ENCODE measurements at places on chromosomes 3 and 15.

DNA sequence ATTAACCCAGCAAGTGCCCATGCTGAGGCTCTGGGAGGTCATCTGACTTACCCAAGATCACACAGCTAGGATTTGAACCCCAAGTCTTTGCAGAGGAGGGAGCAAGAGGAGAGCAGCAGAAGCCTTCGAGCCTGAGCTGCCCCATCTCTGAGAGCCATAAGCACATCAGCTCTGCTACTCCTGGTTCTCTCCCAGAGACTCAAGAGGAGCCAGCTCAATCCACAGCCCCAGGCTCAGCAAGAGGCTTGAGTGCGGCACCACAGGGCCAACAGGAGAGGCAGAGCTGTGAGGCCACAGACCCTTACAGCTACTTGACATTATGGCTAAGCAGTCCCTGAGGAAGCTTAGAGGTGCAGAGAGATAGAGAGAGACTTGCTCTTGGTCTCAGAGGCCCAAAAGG is 15.9 kb upstream of the NTRK3 start:
- no peak for DNase-seq

DNA sequence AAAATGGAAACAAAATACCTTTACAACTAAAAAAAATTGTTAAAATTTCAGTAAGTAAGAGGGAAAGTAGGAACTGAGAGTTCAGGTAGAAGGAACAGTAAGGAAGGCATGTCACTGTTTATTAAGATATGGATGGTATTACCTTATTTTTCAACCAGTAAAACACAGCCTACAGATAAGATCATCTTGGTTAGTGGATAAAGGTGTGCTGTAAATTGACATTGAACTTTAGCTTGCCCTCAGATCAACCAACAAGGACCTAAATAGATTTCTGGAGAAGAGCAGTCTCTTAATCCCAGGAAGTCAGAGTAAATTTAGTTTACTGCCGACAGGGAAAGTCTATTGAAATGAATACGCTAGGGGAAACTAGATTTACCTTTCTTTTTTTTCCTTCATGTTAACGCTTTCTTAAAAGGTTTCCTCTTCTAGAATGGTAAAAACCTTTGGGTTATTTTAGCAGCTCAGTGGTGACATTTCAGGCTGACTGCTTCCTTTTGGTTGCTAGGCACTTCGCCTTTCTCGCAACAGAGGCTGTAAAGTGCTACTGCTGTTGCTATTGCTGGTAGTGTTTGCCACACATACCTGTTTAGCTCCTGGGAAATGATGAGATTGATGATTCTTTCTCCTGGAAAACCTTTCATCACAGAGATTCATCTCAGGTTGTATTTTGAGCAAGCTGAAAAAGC is 12.9 kb downstream of the DZIP3 start:
- DNase-seq = no peak

DNA sequence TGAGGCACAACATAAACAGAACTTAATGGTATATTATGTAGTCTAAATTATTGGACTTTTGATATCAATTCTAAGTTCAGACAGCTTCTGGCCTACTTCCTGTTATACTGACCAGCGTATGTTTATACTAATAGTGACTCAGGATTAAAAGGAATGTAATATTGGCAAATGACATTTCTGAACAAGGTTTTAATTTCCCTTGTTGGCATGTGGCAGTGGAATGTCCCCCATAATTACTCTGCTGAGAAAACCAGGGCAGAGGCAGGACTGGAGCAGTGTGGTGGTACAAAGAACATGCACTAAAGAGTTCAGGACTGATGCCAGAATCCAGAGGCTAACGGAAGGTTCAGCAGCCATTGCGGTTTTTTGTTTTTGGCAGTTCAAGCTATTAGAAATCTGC is 184.0 kb downstream of the KCNAB1 start:
- peak; percentile 76 for DNase-seq

DNA sequence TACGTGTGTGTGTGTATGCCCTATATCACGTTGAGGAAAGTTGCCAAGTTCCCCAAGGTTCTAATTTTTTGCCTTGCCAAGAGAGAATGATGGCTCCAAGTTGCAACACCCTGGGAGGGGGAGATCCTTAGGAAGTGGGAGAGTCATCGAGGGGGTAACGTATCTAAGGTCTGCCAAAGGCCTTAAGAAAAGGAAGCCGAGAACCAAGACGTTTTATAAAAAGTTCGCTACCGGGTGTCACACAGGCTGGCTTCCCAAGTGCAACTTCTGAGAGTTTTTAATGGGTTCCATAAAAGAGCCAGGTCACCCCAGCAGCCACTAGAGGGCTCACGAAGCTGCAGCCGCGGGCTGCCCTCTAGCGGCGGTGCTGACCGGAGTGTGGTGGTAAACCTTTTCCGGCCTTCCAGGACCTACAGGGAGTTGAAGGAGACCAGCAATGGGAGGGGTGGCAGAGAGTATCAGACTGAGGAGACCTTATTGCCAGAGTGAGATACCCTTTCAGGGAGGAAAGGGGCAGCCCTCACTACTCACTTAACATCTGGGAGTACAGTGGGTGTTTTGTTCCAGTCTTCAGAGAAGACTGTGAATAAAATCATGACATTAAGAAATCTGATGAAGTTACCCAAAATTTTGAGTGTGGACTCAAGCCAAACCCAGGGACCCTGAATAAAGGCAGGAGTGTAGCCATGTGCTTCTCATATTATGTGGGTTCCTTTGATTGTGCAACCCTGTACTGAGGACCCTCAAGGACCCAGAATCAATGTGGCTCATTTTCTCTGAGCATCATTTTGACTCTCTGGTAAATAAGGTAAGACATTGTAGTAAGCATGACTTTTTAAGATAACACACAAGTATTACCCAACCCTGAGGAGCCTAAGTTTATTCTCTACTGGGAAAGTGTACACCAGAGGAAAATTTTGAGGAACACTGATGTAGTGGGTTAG is 2.5 kb upstream of the RFX7 start:
- DNase-seq = peak; percentile 87

DNA sequence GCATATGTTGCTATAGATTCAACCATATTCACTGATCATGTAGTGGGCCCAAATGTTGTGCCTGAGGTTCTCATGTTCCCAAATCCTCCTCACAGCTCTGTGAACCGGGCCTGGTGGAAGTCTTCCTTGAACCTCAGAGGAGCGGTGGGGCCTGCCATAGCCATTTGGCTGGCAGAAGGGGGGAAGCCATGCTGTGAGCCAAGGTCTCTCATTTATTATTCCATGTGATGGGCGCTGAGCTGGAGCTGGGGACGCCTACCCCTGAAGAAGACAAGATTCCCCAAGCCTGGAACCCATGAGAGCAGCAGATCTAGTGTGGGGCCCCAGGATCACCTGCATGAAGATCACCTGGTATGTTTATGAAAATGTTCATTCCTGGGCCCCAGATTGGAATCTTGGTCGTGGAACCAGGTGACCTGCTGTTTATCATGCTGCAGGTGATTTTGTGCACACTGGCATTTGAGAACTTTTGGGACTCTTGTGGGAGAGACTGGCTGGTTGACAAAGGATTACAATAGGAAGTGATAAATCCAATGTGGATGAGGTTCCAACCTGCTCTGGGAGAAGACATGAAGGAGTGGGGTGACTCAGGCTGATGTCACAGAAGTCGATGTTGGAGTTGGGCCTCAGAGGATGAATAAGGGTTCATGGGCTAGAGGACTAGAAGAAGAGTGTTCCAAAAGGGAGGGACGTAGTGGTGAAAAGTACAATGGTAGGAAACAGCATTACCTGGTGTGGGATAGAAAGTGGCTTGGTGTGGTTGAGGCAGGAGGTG is 102.1 kb downstream of the ASB7 start:
- peak; percentile 80 for DNase-seq

DNA sequence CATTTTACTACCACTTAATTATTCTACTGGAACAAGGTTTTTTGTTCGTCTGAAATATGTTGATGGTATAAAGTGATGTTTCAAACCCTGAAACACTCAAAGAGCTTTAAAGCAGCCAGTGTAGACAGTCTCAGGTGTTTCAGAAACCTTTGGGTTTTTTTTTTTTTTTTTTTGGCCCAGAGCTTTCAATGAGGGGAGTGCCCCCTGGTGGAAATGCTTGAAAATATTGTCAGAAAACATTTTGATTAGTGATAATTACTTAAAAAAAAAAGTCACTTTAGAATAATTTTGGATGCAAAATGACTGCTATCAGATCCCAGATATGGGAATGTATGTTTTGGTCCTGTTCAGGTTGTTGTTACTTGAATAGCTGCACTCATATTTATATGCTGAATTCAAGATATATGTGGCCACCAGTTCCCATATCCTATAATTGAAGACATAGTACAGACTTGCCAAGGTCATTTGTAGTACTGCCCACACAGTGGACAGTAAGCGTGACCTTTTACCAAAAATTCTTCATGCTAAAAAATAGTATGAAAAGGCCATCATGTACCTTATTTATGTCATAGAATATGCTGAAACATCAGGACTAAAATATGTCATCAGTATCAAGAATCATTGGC is 35.9 kb downstream of the SATB1 start:
- peak; percentile 20 for DNase-seq

GRCh38 chr15:52134502-52135144 is 22.0 kb upstream of the BCL2L10 start:
- no peak for DNase-seq
